Activated CD4-positive, alpha-beta memory T cell treated with anti-CD3 and anti-CD28 coated beads for 36 hours (primary cell): ENCODE measurements at places on chromosomes 13 and 19. TPM values are rescaled to one million over a fixed set of nuclear protein-coding genes. Genes with fewer than 3 reads are reported as not detected.

CGB1 gene
- total RNA-seq = not detected

SULT2A1 gene
- total RNA-seq = not detected

ZNF134 gene
- 8.0 TPM for total RNA-seq

PLA2G4C gene
- 13.3 TPM for total RNA-seq

ERICH6B gene
- total RNA-seq = not detected

GNA15 gene
- 79.5 TPM for total RNA-seq

ZNF274 gene
- total RNA-seq = 19.6 TPM

VSTM1 gene
- not detected for total RNA-seq

MBD3L2 gene
- not detected for total RNA-seq

DENND1C gene
- total RNA-seq = 69.3 TPM

KLK2 gene
- total RNA-seq = not detected

TPRX1 gene
- not detected for total RNA-seq

FBXL12 gene
- total RNA-seq = 20.7 TPM

UBE2L5 gene
- not detected for total RNA-seq

ITGBL1 gene
- total RNA-seq = not detected

SSC5D gene
- total RNA-seq = not detected

KIR3DL2 gene
- 0.48 TPM for total RNA-seq

SPACA4 gene
- not detected for total RNA-seq

TUBGCP3 gene
- 51.7 TPM for total RNA-seq

CCNE1 gene
- total RNA-seq = 29.3 TPM

SPTBN4 gene
- 0.53 TPM for total RNA-seq

RAX2 gene
- total RNA-seq = not detected
